Purkinje cell (primary cell): ENCODE measurements at places on chromosomes 4 and X. TPM values are rescaled to one million over a fixed set of nuclear protein-coding genes. Genes with fewer than 3 reads are reported as not detected.

The USP9X gene
- 43.6 and 51.1 TPM in 2 replicates for polyA plus RNA-seq

The COMMD8 gene
- 136 and 219 TPM in 2 replicates for polyA plus RNA-seq

The CDX4 gene
- polyA plus RNA-seq: not detected in 2 replicates

The WNK3 gene
- 8.3 and 11.7 TPM in 2 replicates for polyA plus RNA-seq

The CNGA1 gene
- polyA plus RNA-seq: 0.46 TPM in 1 of 2 replicates, not detected in the other

The TRAPPC2 gene
- polyA plus RNA-seq: 14.2 and 16.1 TPM in 2 replicates

The ARMCX1 gene
- 39.2 and 45.7 TPM in 2 replicates for polyA plus RNA-seq

The MMGT1 gene
- 41.5 and 59.8 TPM in 2 replicates for polyA plus RNA-seq

The ANXA10 gene
- not detected in 2 replicates for polyA plus RNA-seq

The LRIT3 gene
- polyA plus RNA-seq: 0.08 and 0.54 TPM in 2 replicates

The IL15 gene
- 0.22 and 1.1 TPM in 2 replicates for polyA plus RNA-seq

The PRRG3 gene
- polyA plus RNA-seq: 1.3 and 7.6 TPM in 2 replicates

The GPR143 gene
- 11.7 and 22.3 TPM in 2 replicates for polyA plus RNA-seq

The CXorf65 gene
- polyA plus RNA-seq: not detected in 2 replicates

The AR gene
- polyA plus RNA-seq: 3.1 and 4.4 TPM in 2 replicates

The EIF2S3 gene
- polyA plus RNA-seq: 36.2 and 46.4 TPM in 2 replicates

The ZNF518B gene
- 5.1 and 5.9 TPM in 2 replicates for polyA plus RNA-seq

The MFAP3L gene
- 32.3 and 43.4 TPM in 2 replicates for polyA plus RNA-seq

The HMGN5 gene
- 18.7 and 38.0 TPM in 2 replicates for polyA plus RNA-seq
